ENCODE measurements at places on chromosomes 1 and 21. TPM values are rescaled to one million over a fixed set of nuclear protein-coding genes. Genes with fewer than 3 reads are reported as not detected.

GRCh38 chr1:203733009-203733863 is 31.7 kb upstream of the LAX1 start:
- DNase-seq: no peak

GRCh38 chr1:157136133-157136532 is 2.1 kb downstream of the ETV3 start:
- no peak for DNase-seq

- no peak for DNase-seq
Observed at GRCh38 chr1:97999320-97999719, 78.5 kb upstream of the DPYD start.

GRCh38 chr1:61352845-61353435 is 270.6 kb downstream of the NFIA start:
- no peak for DNase-seq

GRCh38 chr21:44949779-44950198 is 10.0 kb downstream of the SLX9 start:
- DNase-seq: peak; percentile 92

CLDN17 gene
- not detected for total RNA-seq

RGS4 gene
- total RNA-seq: 99.0 TPM

- no peak for DNase-seq
Observed at GRCh38 chr1:186042230-186042629, 308.0 kb downstream of the HMCN1 start.

DNA sequence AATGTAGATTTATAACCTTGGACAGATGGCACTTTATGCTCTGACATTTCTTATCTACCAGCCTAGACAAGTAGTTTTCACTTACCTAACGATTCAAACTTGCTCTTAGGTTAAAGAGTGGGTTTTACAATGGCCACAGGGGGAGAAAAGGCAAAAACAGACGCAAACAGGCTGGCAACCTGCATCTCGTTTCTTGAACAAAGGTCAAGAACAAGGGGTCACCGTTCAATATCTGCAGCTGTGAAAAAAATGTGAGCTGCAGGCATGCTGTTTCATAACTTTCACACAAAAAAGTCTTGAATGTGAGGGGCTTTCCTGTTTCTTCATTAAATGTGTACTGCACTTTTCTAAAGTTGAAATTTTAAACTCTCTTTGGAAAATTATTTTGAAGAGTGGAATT is 49.4 kb downstream of the SYDE2 start:
- no peak for DNase-seq

DNA sequence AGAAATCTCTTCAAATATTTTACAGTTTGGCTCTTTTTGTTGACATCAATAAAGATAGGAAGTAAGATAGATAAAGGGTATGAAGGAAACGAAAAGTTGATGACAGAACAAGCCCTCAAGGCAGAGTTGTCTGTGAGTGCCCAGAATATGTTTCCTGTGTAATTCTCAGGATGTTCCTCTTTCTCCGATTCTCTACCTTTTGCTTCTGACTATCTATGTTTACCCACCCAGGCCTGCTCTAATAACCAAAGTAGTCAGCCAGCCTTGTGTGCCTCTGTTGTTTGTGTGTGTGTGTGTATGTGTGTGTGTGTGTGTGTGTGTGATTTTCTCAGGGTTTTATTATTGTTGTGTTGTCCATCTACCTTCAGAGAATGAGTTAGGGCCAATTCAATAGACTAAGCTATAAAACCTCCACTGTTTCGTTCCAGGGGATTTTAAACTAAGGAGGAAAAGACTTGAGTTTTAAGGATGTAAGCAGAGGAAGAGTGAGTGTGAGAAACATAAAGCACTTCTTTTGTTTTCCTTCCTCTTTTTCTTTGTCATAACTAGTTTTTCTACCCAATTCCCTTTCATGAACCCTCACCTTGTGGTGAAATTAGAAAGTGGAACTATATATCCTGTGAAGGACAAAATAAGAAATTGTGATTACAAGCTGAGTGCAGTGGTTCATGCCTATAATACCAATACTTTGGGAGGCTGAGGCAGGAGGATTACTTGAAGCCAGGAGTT is 627.4 kb upstream of the NR5A2 start:
- no peak for DNase-seq

DNA sequence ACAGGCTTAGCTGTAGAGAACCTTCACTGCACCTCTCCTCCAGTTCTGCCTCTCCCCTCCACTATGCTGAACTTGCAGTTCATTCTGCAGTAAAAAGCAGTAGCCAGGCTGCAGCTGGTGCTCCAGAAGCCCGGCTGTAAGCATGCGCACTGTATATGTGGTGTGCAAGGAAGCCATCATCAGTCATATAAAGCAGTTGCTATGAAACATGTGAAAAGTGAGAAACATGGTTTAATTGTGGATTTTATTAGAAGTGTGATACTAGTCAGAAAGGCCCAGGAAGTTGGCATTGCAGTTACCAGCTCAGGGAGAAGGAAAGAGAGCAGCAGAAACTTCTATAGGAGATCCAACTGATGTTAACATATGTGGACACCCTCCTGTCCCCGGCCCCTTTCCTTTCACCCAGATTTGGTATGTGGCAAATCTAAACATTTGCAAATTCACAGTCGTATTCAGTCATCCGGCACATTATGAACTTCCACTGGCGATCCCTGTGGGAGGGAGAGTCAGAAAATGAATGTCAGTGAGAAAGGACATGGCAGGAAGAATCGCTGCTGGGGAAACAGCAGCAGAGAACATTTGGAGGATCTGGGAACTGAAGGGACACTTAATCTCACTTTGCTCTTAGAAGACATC is 32.8 kb downstream of the DPT start:
- DNase-seq: no peak

DNA sequence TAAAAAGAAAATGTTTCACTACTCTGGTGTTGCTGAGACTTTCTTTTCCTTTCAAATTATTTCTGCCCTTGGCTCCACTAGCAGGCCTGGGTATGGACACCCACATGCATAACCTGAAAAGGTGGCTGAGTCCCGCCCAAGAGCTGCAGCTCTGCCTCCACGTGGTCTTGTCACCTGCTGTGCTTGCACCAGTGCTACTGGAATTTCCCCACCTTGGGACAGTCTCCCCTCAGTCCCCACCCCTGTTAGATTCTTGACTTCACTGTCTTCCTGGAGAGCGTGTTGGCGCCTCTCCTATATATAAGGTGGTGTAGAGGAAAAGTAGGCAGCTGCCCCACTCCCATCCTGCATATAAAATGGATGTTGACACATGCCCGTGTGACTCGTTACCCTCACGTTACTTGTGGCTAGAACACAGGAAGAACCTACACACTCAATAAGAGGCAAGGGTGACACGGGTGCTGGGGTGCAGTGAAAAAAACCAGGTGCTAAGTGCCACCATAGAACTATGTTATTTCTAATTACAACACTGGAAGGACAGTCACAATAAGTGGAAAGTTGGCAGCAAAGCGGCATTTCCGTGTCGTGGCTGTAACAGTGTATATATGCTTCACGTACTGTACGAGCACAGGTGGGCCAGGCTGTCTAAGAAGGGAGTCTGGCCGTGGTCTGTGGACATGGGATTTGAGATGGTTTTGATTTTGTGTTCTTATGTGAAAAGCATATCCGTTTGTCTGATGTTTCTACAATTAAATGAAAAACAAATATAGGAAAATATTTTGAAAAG is 61.0 kb downstream of the POFUT2 start:
- no peak for DNase-seq

- no peak for DNase-seq
Observed at GRCh38 chr1:201501144-201501543, 5.8 kb downstream of the CSRP1 start.

GRCh38 chr1:5576011-5576672 is 416.1 kb downstream of the NPHP4 start:
- DNase-seq: peak; percentile 65

DNA sequence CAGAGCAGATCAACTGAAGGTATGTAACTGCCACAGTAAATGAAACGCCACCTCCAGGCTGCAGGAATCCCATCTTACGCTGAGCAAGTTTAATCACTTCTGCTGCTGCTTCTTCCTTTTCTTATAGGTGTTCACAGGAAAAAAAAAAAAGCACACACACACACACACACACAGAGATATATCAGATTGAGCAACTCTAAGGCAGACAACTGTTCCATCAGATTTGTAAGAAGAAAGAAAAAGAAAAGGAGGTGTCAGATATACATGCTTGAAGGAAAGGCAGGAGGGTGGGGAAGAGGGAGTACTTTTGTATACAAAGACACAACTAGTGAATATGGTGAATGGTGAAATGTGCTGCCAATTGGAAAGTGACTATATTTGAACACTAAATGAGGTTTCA is 28.6 kb downstream of the DSTYK start:
- no peak for DNase-seq

BRDT gene
- not detected for total RNA-seq

GRCh38 chr1:59058665-59059439 is 238.0 kb upstream of the FGGY start:
- no peak for DNase-seq

- no peak for DNase-seq
Observed at GRCh38 chr21:41863439-41863740, 15.8 kb downstream of the PRDM15 start.

DNA sequence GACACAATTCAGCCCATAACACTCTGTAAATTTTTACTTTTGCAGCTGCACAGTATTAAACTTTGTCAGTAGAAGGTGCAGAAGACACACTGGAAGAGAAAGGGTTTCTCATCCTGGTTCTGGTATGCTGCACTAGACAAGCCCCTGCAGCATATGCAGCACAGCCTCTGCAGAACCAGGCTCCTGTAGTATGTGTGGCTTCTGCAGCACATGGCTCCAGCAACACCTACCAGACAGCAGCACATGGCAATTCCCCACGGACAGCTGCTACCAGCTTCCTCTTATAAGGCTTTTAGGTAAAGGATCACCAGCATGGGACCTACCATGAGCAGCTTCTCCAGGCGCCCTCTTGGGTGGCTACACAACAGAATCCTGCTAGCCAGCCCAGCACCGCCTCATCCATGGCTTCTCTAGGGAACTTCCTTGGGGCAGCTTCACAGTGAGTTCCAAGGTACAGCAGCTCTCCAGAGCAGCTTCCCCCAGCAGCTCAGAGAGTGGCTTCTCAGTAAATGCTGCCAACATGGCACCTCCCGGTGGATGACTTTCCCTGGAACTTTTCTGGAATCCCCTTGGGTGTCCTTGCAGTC is 534.4 kb upstream of the CXADR start:
- DNase-seq: no peak

RGL1 gene
- 68.1 TPM for total RNA-seq

PDE9A gene
- total RNA-seq: 8.5 TPM

DNA sequence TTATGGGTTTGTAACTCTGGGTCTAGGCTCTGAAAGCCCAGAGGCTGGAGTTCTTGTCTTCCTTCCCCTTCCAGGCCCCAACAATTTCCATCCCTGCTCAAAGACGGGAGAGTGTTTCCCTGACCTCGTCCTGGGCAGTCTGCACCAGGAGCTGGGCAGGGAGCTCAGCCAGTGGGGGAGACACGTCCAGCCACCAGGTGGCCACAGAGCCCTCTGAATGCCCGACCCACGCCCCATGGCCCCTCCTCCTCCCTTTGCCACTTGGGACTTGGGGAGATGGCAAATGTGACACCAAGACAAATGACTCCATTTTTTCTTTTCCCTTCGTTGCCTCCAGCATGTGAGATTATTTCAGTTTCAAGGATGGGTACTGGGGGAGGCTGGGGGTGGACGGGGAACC is 159.9 kb upstream of the AJAP1 start:
- DNase-seq: no peak

DNA sequence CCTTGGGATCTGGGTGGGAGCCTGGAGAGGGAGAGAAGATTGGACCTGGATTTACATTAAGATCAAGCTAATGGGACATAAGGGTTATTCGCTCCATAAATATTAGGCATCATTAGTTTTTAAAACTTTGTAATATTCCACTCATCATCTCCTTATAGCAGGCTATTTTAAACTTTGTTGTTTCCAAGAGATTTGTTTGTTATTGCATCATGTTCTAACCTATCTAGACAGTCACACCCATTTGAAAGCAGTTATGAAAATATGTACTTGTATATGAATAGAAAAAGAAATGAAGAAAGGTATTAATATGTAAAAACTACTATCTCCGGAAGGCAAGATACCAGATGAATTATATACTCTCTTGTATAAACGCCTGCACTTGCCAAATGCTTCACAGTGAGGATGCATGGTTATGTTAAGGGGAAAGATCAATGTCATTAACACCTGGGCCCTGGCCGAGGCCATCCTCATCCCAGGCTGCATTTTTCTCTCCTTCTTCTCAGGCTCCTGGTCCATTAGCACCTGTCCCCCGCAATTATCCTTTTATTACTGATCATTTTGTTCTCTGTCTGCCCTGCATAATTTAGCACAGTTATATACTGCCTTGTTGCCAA is 468.2 kb downstream of the MATN1 start:
- DNase-seq: no peak

EXTL1 gene
- 0.34 TPM for total RNA-seq

TRIM67 gene
- 0.39 TPM for total RNA-seq

SIK1 gene
- 43.6 TPM for total RNA-seq

GRCh38 chr1:9909234-9910046 is 629 bp downstream of the CTNNBIP1 start:
- DNase-seq: no peak

TNFRSF18 gene
- total RNA-seq: not detected

- no peak for DNase-seq
Observed at GRCh38 chr1:68136187-68136586, 85.8 kb upstream of the DIRAS3 start.

DNA sequence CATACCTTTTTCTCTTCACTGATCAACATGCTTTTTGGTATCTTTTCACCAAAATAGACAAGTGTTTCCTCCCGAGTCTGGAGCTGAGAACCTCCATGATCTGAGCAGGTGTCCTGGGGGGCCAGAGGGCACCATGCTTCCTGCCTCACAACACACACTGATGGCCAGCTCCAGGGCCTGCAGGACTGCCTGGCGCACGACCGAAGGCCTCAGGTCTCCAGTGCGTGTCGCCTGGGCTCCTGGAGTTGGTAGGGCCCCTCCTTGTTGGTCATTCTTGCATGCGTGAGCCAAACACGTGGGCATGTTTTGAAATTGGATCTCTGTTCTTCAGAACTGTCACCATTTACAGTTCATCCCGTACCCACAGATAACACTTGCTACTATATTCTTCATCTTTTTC is 64.4 kb downstream of the SLC37A1 start:
- DNase-seq: no peak

HCRTR1 gene
- 0.50 TPM for total RNA-seq

- no peak for DNase-seq
Observed at GRCh38 chr1:53909946-53910345, 16.0 kb downstream of the DIO1 start.

DNA sequence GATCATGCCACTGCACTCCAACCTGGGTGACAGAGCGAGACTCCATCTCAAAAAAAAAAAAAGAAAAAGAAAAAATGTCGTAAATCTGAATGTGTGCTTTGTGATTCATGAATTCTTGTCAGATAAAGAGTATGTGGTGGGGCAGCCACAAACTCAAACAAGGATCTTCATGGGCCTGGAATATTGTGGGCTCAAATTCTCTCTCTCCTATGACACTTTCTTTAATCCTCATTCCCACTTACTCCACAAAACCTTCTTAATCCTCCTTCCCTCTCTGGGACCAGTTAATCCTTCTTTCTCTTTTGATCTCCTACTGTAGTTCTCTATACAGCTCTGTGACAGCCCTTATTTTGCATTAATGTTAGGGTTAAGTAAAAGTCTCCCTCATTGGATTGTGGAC is 112.3 kb downstream of the AK5 start:
- DNase-seq: no peak
